ENCODE measurements at places on chromosomes 7 and 10.
A peak's percentile ranks its signal among the peaks of the same experiment; 100 is the strongest.

- DNase-seq: peak; percentile 41
Observed at GRCh38 chr7:130486114-130486953, 5.6 kb upstream of the MEST start.

- DNase-seq: no peak
Observed at GRCh38 chr7:121343302-121343701, 14.5 kb downstream of the WNT16 start.

DNA sequence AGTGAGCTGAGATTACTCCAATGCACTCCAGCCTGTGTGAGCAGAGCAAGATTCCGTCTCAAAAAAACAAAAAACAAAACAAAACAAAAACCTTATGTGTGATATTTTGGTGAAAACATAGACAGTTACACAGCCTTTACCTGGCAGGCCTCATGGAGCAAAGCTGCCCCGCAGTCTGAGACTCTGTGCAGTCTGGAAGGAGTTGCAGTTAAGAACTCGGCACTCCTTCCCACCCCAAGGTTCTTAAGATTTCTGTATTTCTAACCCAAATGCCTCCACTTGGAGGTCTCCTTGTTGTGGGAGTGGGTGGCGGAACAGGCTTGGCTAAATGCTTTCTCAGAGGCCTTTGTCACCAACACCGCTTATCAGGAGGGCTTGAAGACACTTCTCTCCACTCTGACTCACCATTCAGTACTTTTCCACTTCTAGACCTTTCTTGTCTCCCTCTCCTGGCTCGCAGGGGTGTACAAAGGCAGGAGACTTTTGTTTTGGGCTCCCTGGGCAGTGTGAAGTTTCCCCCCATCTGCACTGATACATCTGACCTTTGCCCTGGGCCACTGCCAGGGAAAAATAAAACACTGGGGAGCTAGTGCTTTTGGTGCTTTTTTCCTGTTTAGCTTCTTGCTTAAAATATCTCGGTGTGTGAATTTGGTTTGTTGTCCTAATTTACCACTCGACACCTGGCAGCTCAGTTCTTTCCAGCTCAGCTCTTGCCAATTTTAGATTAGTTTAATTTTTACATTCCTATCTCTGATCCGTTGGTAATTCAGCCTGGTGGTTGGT lies 51.3 kb upstream of the MAGI2 start:
- DNase-seq: no peak

GRCh38 chr10:68099736-68100135 lies 9.6 kb upstream of the MYPN start:
- no peak for DNase-seq

DNA sequence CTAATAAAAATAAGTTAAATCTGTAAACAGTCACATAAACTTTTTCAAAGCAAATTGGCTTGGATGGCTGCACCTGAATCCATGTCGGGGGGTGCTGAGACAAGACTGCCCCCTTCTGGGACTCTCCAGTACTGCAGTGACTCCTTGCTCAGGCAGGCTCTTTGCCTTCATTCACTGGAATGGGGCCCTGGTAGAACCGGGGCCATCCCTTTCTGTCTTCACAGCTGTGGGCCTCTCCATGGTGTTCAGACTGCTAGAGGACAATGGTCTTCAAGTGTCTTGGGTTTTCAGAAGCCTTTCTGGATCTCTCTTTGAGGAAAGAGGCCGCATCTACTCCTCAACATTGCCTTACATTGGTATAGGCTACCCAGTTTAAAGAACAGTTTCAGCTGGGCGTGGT lies 16.1 kb upstream of the IMPDH1 start:
- peak; percentile 33 for DNase-seq

GRCh38 chr10:51257511-51258248 lies 183.4 kb downstream of the PRKG1 start:
- no peak for DNase-seq

- DNase-seq: no peak
Observed at GRCh38 chr10:80896959-80897358, 359.3 kb downstream of the SH2D4B start.

DNA sequence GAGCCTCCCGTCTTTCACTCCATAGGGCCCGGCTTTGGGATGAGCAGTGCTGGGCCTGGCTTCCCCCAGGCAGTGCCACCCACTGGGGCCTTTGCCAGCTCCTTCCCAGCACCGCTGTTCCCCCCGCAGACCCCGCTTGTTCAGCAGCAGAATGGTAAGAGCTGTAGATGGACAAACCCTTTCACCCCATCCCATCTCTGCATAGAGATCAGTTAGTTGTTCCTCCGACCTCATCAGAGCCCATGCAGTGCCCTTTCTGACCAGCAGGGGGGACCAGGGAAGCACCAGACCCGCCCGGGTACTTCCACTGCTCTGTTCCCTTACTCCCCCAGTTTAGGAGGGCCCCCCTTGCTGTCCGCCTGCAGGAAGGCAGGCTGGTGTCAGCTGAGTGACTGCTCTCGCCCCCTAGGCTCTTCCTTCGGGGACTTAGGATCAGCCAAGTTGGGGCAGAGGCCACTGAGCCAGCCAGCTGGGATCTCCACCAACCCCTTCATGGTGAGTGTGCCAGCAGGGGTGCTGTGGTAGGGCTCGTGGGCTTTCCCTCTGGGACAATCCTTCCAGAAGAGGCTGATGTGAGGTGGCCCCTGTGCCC lies 9.8 kb downstream of the SAP25 start:
- DNase-seq: peak; percentile 65

DNA sequence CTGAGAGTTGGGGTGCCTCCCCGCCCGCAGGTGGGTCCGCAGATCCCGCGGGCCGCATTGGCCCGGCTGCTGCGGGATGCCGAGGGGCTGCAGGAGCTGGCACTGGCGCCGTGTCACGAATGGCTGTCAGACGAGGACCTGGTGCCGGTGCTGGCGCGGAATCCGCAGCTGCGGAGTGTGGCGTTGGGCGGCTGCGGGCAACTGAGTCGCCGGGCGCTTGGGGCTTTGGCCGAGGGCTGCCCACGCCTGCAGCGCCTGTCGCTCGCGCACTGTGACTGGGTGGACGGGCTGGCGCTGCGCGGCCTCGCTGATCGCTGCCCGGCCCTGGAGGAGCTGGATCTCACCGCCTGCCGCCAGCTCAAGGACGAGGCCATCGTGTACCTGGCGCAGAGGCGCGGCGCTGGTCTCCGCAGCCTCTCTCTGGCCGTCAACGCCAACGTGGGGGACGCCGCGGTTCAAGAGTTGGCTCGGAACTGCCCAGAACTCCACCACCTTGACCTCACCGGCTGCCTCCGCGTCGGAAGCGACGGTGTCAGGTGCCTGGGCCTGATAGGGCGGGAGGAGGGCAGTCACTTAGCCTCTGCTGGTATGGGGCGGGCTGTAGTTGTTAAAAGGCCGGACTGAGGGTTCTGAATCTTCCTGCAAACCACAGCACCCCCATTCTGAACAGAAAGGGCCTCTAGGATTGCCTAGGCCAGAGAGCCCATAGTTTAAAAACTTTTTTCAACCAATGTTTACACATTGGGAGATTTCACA lies 1.3 kb downstream of the FBXL15 start:
- no peak for DNase-seq

- no peak for DNase-seq
Observed at GRCh38 chr7:113161050-113161449, 42.7 kb upstream of the SMIM30 start.

- DNase-seq: no peak
Observed at GRCh38 chr7:130944997-130945396, 211.0 kb upstream of the KLF14 start.

GRCh38 chr7:155234950-155235789 lies 62.5 kb upstream of the INSIG1 start:
- DNase-seq: no peak

DNA sequence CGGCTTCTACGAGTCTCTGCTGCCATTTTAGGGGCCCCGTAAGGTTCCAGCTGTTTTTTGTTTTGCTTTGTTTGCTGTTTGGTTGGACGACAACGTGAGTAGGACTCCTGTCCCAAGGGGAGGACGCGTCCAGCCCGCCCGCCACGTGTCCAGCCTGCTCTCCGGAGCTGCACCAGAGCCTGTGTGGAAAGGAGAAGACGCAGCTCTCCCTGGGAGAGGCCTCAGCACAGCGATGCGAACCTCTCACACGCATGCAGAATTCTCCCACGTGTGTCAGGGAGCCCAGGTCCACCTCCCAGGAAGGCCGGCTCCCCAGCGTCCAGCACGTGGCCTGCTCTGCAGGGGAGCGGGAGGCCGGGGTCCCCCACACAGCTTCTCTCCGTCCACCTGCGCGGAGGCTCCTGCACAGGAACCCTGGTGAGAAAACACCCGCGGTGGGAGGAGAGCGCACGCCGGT lies 36.4 kb upstream of the DNAJB6 start:
- no peak for DNase-seq

GRCh38 chr7:43054052-43054722 lies 58.3 kb upstream of the HECW1 start:
- DNase-seq: no peak

- DNase-seq: no peak
Observed at GRCh38 chr10:49175587-49176309, 12.4 kb downstream of the TMEM273 start.

GRCh38 chr10:71435571-71436267 lies 39.0 kb downstream of the CDH23 start:
- no peak for DNase-seq

DNA sequence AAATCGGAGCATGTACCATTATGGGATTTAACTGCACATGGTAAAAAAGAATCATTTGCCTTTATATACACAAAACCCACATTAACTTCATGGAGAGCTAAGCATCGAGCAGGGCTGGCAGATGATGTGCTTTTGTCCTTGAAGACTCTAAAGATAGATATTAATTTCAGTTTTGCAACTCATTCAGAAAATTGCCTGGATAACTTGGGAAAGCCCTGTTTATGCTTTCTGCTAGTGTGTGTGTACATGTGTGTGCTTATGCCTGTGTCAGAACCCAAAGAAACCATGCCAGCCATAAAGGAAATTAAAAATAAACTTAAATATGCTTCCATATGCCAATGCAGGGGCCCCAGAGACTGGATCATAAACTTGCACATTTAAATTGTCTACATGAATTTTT lies 640.0 kb downstream of the PARD3 start:
- DNase-seq: no peak

DNA sequence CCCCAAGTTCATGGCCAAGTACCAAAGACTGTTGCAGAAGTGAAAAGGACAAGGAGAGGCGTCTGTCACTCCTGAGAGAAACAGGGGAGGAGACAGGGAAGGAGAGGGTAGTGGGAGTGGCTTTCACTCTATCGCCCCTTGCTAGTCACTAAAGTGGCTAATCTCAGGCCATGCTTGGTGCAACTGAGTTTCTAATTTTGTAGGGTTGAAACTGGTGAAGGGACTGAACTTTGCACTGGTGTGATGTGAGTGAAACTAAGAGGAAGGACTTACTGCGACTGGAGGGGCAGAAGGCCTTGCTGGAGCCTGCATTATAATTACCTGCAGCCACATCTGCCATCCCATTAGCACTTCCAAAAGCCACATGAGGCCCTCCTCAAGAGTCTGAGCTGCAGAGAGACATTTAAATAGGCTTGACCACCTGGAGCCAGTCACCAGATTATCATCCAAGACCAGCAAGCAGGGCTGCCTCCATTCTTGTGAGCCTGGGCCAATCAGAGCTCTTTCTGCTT lies 107.2 kb upstream of the EEPD1 start:
- DNase-seq: no peak

Measured in stimulated activated CD8-positive, alpha-beta memory T cell treated with anti-CD3 and anti-CD28 coated beads, Interleukin-12 subunit alpha, Interleukin-12 subunit beta, amount 100 ng/mL, for 4 hours (primary cell).